Eye (tissue), 1 donor: ENCODE measurements at places on chromosomes 12 and 14.

DNA sequence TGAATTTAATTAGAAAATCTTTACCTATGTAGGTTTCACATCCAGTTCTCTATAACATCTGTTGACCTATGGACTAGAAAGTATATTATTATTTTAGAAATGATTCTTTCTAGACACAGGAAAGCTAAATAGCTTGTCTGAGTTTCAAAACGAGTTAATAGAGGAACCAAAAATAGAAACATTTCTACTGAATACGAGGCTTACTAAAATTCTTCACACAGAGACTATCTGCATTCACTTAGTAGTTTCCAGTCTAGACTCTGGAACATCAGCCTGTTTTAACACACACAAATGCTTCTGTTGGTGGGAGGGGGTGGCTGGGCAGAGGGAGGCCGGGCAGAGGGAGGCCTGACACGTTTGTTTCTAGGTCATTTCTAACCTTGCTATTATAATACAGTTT lies 29.7 kb downstream of the RGS6 start:
- DNase-seq, result peak; percentile 3

DNA sequence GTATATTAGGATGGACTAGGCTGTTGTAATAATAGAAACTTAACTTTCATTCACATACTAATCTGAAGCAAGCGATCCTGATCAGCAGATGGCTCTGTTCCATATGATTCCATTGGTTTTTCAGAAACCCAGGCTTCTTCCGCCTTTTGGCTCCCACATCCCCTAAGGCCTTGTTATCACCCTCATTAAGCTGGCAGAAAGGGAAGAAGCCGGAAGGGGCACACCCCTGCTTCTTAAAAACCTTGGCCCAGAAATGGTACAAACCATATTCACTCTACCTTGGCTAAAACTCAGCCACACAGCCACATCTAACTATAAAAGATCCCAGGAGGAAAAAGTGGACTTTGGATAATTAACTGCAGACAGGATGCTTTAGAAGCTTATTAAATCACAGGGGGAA lies 329.2 kb downstream of the PCNX1 start:
- peak; percentile 49 for DNase-seq

- no peak for DNase-seq
These were observed 260.9 kb upstream of the USP15 start for GRCh38 chr12:61999311-61999710.

GRCh38 chr14:90731487-90731886 lies 84.7 kb downstream of the TTC7B start:
- no peak for DNase-seq

GRCh38 chr14:57818511-57818910 lies 47.4 kb downstream of the SLC35F4 start:
- no peak for DNase-seq

DNA sequence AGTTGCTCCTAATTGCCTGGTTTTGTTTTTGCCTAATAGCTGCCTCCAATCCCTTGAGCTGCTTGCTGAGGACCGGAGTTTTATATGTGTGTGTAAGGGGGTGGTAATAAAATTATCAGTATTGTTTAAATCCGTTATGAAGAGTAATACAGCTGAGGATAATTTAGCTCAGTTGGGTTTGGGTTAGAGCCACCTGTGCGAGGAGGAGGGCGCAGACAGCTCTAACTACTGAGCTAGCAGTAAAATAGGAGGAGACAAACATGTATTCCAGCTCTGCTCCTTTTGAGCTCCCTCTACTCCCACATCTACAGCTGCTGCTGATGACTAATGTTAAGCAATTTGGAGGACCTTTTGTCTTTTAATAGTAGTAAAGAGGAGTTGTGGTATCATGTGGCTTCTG lies 61.5 kb downstream of the SPATS2 start:
- no peak for DNase-seq

DNA sequence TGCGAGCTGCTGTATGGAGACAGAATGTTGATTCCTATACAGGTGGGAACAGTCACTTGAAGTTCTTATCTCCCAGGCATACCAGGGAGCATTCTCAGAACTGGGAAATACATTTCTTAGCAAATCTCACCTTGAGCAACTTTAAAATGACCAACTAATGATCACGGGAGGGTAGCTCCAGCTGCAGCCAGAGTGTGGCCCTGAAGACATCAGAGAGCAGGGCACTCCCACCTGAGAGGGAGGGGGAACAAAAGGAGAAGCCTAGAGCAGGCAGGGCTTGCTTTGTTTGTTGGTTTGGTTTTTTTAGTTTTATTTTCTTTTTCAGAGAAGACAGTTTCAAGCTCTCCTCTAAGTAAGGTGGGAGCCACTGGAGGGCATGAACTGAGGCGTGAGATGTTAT lies 101.1 kb downstream of the OTX2 start:
- no peak for DNase-seq

DNA sequence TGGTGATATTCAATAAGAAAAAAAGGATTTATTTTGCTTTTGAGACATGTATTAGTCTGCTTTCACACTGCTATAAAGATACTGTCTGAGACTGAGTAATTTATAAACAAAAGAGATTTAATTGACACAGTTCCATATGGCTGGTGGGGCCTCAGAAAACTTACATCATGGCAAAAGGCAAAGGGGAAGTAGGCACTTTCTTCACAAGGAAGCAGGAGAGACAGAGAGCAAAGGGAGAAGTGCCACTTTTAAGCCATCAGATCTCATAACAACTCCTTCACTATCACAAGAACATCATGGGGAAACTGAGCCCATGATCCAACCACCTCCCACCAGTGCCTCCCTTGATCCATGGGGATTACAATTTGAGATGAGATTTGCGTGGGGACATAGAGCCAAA lies 43.9 kb downstream of the BHLHE41 start:
- no peak for DNase-seq

DNA sequence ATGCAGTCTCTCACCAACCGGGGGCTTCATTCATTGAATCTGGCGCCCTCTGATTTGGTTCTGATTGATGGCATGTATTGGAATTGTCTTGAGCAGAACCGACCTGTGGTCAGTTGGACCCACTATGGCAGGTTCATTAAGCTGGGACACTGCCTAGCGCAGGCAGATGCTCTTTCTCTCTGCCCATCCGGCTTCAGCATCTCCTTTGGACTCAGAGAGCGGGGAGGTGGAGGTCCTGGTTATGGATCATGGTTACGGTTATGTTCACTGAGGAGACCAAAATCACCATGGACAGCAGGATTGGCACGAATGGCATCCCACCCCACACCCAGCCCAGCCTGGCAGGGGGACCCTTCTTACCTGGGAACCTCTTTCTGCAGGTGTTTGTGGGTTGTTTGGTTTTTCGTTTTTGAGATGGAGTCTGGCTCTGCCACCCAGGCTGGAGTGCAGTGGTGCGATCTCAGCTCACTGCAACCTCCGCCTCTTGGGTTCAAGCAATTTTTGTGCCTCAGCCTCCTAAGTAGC lies 16.4 kb upstream of the BCL7A start:
- DNase-seq, result no peak

- DNase-seq, result no peak
These were observed 39.6 kb downstream of the SLC15A4 start for GRCh38 chr12:128784030-128784760.

DNA sequence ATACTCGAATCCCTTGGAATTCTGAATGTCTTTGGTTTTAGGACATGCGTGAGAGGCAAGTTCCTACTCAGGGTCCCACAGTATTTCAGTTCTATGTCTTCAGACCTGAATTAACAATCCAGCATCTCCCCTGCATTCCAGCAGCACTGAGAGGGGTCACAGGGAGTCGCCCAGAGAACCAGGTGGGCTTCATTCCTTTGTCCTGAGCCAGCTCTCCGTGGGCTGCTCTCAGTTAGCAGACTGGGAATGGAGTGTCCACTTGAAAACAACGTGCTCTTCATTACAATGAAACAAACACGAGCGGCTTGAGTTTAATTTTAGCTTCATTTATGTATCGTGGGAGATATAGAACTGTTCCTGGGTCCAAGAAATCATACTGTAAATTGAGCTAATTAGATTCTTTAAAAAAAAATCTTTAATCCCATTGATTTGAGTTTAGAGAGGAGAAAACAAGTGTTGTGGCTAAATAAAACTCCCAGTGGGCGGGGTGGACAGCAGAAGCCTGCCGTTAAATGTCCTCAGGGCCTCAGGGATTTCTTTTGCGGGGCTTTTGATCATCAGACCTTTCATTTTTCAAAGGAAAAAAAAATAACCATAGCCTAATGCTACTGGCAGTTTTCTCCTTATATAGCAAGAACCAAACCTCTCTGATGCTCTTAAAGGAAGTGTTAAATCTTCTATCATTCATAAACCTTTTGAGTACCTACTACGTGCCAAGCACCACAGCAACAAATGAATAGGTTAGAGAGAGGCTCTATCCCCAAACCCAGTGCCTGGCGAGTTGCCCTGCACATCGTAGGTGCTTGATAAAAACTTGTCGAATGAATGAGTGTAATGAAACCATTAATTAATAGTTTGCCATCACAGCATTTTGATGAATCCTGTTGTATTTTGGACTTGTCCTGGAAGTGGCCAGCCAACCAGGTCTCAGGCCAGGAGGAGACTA lies 140.4 kb downstream of the CHST11 start:
- no peak for DNase-seq

DNA sequence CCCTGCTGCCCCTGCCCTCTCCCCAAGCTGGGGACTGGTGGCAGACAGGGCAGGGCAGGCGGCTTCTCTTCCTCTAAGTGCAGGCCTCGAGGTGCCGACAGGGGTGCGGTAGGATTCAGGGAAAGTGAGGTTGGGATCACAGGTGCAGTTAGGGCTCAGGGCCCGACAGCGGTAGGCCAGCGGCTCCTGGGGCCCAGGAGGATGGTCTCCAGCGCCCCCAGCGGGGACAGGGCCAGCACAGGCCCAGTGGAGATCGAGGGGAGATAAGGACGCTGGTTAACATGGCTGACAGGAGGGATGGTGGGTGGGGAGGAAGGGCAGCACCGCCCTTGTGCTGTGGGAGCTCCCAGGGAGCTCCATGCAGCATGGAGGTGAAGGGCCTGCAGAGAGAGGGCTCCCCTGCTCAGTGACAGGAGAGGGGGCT lies 935 bp upstream of the CRIP1 start:
- peak; percentile 81 for DNase-seq

GRCh38 chr14:54197369-54197768 lies 199.4 kb upstream of the CDKN3 start:
- DNase-seq, result no peak

DNA sequence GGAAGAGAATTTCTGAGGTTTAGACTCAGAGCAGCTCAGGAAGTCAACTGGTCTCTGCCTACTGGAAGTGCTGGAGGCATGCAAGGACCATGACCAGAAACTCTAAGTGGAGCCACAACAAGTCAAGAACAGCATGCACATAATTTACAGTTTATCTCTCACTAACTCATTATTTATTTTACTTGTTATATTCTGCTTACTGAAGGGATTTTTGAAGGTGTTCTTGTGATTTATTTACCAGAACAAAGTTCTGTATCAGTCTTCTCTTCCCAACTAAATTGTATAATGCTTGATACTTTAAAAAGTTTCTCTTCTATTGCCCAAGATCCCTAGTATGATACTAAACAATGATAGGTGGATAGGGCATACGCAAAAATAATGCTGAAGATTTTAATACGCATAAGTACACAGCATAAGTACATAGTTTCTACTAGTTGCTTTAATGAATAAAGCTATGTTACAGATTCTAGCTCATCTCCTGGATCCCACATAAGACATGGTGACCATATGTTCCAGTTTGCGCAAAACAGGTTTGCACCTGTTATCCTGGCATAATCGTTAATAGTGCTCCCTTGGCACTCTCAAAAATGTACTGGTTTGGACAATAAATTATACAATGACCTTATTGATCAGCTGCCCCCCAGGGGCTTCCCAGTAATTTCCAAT lies 11.6 kb upstream of the SPTB start:
- no peak for DNase-seq

GRCh38 chr14:28770061-28770460 lies 3.5 kb downstream of the FOXG1 start:
- no peak for DNase-seq

- no peak for DNase-seq
These were observed 21.2 kb upstream of the CDKL1 start for GRCh38 chr14:50417853-50418252.

DNA sequence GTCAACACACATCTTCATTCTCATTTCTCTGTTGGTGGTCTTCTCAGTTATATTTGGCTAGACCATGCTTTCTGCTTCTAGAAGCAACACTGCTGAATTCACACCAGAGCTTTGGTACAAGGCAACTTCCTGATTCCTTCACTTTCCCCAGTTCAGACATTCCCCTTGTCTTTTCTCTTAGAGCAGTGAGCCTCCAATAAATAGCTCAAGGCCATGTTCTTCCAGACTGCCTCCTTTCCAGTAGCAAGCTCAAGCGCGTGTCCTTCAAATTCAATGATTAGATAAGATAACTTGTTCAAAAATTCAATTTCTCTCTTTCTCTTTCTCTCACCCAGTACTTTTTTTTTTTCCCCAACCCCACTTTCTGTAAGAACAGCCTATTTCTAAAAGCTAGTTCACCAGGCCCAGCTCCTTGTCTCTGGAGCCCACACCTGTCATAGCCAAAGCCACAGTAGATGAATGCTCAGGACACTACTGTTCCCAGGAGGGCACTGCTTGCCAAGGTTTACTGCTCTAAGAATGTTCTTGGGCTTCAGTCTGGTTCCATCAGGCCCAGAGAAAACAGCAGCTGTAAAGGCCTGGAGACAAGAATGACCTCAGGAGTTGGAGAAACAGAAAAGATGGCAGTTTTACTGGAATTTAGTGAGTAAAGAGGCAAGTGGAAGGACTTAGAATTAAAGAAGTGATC lies 17.7 kb downstream of the TBK1 start:
- no peak for DNase-seq

DNA sequence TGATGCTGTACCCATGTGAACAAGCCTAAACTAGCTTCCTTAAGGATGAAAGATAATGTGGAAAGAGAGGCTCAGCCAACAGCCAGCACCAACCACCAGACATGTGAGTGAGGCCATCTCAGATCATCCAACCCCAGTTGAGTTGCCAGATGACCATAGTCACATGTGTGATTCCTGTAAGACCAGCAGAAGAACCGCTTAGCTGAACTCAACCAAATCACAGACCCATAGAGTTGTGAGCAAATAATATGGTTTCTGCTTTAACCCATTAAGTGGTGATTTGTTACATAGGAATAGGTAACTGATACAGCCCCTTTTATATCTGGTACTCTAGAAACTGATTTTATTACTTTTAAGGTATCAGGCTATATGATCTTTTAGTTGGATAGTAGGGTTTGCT lies 17.6 kb upstream of the ELK3 start:
- DNase-seq, result no peak

- DNase-seq, result peak; percentile 4
These were observed 841.7 kb downstream of the VRK1 start for GRCh38 chr14:97638864-97639263.

DNA sequence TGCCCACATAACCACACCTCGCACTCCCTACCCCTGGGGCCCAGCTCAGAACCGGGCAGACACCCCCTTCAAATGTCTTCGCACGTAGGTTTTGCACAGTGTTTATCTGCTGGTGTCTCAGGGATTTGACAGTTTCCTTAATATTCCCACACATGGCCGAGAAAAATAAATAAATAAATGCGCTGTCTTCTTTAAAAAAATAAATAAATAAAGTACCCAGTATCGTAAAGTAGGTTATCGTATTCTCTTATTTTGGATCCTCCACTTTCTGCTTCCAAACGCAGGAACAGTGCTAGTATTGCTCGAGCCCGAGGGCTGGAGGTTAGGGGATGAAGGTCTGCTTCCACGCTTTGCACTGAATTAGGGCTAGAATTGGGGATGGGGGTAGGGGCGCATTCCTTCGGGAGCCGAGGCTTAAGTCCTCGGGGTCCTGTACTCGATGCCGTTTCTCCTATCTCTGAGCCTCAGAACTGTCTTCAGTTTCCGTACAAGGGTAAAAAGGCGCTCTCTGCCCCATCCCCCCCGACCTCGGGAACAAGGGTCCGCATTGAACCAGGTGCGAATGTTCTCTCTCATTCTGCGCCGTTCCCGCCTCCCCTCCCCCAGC lies 710 bp upstream of the FOS start:
- no peak for DNase-seq

- DNase-seq, result no peak
These were observed 8.5 kb downstream of the SLC17A8 start for GRCh38 chr12:100365411-100365810.
